ENCODE measurements at places on chromosomes 16 and 17.
A peak's percentile ranks its signal among the peaks of the same experiment; 100 is the strongest.

DNA sequence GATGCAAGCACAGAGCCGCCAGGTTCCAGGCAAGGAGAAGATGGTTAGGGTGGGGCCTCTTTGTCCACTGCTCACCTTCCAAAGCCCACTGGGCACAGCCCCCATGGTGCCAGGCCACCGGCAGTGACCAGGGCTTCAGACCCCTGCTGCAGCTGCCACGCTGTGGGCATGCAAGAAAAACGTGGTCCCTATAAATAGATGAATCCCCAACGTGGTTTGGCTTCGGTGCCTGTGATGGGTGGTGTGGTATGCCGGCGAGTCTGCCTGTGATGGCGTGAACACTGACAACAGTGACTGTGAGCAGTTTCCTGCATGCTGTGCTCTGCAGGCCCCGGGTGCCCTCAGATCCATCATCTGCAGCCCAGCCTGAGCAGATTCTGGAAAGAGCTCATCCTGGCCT is 36.6 kb downstream of the RAB11FIP4 start:
- H3K27me3 ChIP-seq: no peaks in the 10 kb centered on the region
- no peak for DNase-seq
- no peak overlapping the region for H3K27ac ChIP-seq
- H3K36me3 ChIP-seq: no peaks in the 10 kb centered on the region
- H3K4me1 ChIP-seq: no peaks in the 10 kb centered on the region

- peaks cover 8% of the 10 kb centered on the region for H3K4me1 ChIP-seq
- H3K4me3 ChIP-seq: no peak overlapping the region
- no peaks in the 10 kb centered on the region for H3K36me3 ChIP-seq
- H3K27ac ChIP-seq: peak overlapping the region; percentile 90
- no peak for DNase-seq
These were observed 250.1 kb downstream of the C16orf95 start for GRCh38 chr16:87067003-87067556.

- no peaks in the 10 kb centered on the region for H3K27me3 ChIP-seq
- H3K36me3 ChIP-seq: no peaks in the 10 kb centered on the region
- no peak overlapping the region for H3K4me3 ChIP-seq
- DNase-seq: no peak
- H3K27ac ChIP-seq: no peak overlapping the region
These were observed 311.4 kb downstream of the SNX29 start for GRCh38 chr16:12287796-12288536.

DNA sequence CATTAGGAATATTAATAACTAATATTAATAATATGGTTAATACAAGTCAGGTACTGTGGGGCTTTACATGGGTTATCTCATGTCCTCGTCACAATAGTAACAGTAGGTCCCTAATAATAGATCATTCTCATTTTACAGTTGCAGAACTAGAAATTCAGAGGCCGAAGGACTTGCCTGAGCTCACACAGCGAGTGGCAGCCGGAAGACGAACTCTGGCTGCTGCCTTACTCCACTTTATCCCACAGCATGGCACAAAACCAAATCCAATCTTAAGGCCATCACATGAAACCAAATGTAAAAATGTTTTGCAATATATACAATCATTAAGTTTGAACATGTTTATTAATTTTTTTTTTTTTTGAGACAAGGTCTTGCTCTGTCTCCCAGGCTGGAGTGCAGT is 13.6 kb downstream of the GNA13 start:
- no peaks in the 10 kb centered on the region for H3K27me3 ChIP-seq
- H3K36me3 ChIP-seq: no peaks in the 10 kb centered on the region
- no peak overlapping the region for H3K4me3 ChIP-seq
- no peak for DNase-seq
- peaks cover 15% of the 10 kb centered on the region for H3K4me1 ChIP-seq

GRCh38 chr16:84754353-84754856 is 54.6 kb downstream of the USP10 start:
- H3K36me3 ChIP-seq: peaks cover 2% of the 10 kb centered on the region
- no peak overlapping the region for H3K27ac ChIP-seq
- H3K4me1 ChIP-seq: peaks cover 4% of the 10 kb centered on the region
- peak; percentile 87 for DNase-seq
- no peak overlapping the region for H3K4me3 ChIP-seq

GRCh38 chr17:74542166-74542565 is 3.7 kb downstream of the CD300C start:
- no peak for DNase-seq
- H3K4me1 ChIP-seq: no peaks in the 10 kb centered on the region
- no peak overlapping the region for H3K4me3 ChIP-seq
- H3K27me3 ChIP-seq: no peaks in the 10 kb centered on the region
- H3K36me3 ChIP-seq: no peaks in the 10 kb centered on the region
- no peak overlapping the region for H3K27ac ChIP-seq

DNA sequence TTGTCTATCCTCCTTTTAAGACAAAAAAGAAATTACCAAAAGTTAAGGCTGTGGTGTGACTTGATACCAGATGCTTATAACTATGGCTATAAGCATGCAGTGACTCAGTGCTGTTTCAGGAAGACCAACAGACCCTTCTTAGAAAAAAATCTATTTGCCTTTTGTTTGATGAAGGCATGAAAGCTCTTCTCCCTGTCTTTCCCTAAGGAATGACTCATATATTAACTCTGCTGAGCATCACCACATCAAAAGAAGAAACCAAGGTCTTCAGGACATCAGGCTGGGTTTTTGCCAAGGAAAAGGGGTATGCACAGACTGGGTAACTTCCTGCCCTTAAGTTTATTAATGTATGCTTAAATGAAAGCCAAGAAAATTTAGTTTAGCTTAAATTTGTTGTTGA is 47.1 kb downstream of the VMP1 start:
- no peak overlapping the region for H3K4me3 ChIP-seq
- DNase-seq: no peak
- peak overlapping the region; percentile 56 for H3K27ac ChIP-seq
- H3K4me1 ChIP-seq: peaks cover 17% of the 10 kb centered on the region
- H3K36me3 ChIP-seq: no peaks in the 10 kb centered on the region

GRCh38 chr16:81035975-81036750 is 521 bp downstream of the ATMIN start:
- no peaks in the 10 kb centered on the region for H3K27me3 ChIP-seq
- peaks cover 11% of the 10 kb centered on the region for H3K36me3 ChIP-seq
- DNase-seq: no peak
- H3K27ac ChIP-seq: peak overlapping the region; percentile 52

DNA sequence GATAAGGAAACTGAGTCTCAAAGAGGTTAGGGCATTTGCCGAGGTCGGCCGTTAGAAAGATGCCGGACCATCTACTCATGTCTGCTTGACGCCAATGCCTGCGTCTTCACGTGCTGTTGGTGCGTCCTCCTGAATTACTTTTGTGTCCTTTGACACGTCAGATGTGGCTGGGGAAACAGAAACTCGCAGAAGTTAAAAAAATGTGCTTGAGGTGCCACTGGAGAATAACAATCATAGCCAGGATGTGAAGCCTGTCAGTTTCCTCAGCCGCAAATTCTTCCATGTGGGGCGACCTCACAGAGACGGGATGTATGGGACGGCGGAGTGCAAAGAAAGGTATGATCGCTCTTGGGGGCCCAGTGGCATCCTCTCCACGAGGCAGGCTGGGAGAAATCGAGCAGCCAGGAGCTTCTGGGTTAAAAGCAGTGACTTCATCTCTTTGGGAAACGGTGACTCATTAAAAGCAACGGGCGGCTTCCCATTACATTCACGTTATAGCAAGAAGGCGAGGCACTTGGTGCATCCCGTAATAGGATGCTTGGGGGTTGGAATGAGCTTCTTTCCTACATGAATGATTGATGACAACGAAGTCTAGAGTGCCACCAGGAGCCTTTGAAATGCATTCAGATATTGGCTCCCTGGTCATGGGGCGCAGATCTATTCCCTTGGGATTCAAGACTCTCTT is 67.8 kb downstream of the BMERB1 start:
- no peak overlapping the region for H3K4me3 ChIP-seq
- peak; percentile 70 for DNase-seq
- H3K4me1 ChIP-seq: no peaks in the 10 kb centered on the region
- peaks cover 3% of the 10 kb centered on the region for H3K36me3 ChIP-seq

- H3K27ac ChIP-seq: no peak overlapping the region
- H3K4me3 ChIP-seq: no peak overlapping the region
- no peaks in the 10 kb centered on the region for H3K27me3 ChIP-seq
- no peaks in the 10 kb centered on the region for H3K36me3 ChIP-seq
These were observed 118.7 kb upstream of the CDH5 start for GRCh38 chr16:66247516-66248481.

DNA sequence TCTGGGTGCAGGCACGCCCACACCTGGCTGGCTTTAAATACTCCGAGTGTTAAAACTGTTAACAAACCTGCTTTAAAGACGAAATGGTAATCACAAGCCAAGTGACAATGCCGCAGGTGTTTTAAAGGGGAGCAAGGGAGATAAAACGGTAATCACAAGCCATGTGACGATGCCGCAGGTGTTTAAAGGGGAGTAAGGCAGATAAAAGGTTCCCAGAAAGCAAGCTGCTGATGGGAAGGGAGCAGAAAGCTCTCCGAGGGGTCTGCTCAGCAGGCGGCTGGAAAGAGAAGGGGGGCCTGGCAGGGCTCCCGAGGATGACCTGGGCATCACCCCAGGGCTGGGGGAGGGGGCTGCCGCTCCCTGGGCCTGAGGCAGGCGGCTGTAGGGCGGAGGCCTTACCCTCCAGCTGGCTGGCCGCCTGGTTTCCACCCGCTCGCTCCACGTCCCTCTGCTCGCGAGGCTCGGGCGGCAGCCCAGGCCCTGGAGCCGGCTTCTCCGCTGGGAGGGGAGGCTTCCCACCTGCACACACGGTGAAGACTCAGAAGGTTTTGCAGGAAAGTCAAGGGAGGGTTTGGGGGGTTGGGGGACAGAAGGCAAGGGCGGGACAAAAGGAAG is 12.1 kb downstream of the NDUFAF8 start:
- H3K4me3 ChIP-seq: no peak overlapping the region
- H3K27ac ChIP-seq: no peak overlapping the region
- no peaks in the 10 kb centered on the region for H3K27me3 ChIP-seq
- peaks cover 13% of the 10 kb centered on the region for H3K4me1 ChIP-seq
- peaks cover 29% of the 10 kb centered on the region for H3K36me3 ChIP-seq

DNA sequence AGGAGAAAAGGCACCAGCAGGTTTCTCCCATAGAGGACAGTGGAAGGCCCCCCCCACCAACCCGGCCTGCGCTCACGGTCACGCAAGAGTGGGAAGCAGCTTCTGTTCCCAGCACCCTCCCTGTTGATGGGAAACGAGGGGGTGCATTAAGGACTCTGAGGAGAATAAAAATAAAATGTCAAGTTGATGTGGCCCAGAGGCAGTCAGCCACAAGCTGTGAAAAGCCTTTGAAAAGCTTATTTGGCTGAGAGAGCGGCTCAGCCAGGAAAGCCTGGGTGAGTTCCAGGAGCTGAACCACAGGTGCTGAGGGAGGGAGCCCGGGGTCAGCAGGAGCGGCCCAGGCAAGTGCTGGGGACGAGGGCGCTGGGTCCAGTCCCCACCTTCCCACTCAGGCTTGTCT is 26.9 kb upstream of the SPATA32 start:
- H3K4me3 ChIP-seq: no peak overlapping the region
- no peak overlapping the region for H3K27ac ChIP-seq
- peaks cover 18% of the 10 kb centered on the region for H3K4me1 ChIP-seq

GRCh38 chr16:27558434-27558833 is 8.5 kb downstream of the KATNIP start:
- H3K27me3 ChIP-seq: no peaks in the 10 kb centered on the region
- H3K4me3 ChIP-seq: no peak overlapping the region
- H3K4me1 ChIP-seq: no peaks in the 10 kb centered on the region
- no peaks in the 10 kb centered on the region for H3K36me3 ChIP-seq

- DNase-seq: no peak
- H3K4me1 ChIP-seq: no peaks in the 10 kb centered on the region
- no peak overlapping the region for H3K27ac ChIP-seq
- no peaks in the 10 kb centered on the region for H3K27me3 ChIP-seq
- no peak overlapping the region for H3K4me3 ChIP-seq
- H3K36me3 ChIP-seq: peaks cover 83% of the 10 kb centered on the region
These were observed 11.4 kb upstream of the MC1R start for GRCh38 chr16:89907055-89907814.

DNA sequence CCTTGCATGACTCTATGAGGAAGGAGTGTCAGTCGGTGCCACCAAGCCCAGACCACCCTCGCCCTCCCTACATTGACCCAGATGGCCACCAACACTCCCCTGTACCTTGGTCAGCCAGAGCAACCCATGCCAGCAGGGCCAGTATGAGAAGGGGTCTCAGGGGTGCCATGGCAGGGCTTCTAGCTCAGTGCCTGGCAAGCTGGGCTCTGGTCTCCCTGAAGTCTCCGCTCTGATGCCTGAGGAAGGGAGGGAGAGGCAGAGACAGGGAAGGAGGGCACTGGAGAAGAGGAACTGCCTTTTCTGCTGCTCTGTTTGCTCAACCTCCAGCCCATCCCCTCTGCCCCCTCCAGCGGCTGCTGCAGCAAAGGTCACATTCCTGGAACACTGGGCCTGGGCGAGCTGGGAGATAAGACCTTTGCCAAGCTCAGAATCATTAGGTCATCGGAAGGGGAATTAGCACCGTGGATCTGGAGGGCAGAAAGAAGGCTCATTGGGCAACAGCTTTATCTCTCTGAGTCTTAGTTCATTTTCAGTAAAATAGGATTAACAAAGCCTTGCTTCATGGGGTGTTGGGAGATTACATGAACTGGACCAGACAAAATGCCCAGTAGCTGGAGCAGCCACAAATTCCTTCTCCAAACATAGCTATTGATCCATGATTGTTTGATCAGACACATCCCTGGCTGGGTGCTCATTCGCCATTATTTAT is at the start of gene VTN:
TSS of gene VTN (minus strand) at position 273 of the 709 bp plus-strand sequence. CDS start at position 169, 104 bp downstream.
- no peaks in the 10 kb centered on the region for H3K36me3 ChIP-seq
- no peaks in the 10 kb centered on the region for H3K27me3 ChIP-seq
- H3K4me3 ChIP-seq: peak within 1 kb of the TSS; percentile 77
- peaks cover 12% of the 10 kb centered on the region for H3K4me1 ChIP-seq
- H3K27ac ChIP-seq: peak within 1 kb of the TSS; percentile 75
- DNase-seq: peak; percentile 83

- H3K27me3 ChIP-seq: no peaks in the 10 kb centered on the region
- H3K36me3 ChIP-seq: peaks cover 57% of the 10 kb centered on the region
- no peak overlapping the region for H3K27ac ChIP-seq
- no peak overlapping the region for H3K4me3 ChIP-seq
- no peak for DNase-seq
- no peaks in the 10 kb centered on the region for H3K4me1 ChIP-seq
These were observed 29.9 kb downstream of the MAP3K3 start for GRCh38 chr17:63652106-63652505.

DNA sequence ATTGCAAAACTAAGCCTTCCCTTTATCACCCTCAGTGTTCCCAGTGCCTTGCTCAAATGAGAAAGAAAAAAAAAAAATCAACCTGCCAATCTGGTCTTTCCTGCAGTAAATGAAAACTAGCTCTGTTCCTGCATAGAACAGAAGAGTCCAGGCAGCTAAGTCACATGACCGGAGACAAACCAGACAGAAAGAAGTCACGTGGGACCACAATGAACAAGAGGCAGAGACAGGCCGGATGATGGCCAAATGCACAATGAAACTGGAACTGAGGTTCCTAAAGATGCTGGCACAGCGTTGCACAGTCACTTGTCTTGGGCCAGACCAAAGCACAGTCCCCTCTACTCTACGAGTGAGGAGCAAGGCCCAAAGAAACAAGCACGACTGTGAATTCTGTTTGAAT is 172.5 kb downstream of the GRIN2A start:
- H3K27ac ChIP-seq: no peak overlapping the region
- no peaks in the 10 kb centered on the region for H3K27me3 ChIP-seq
- no peak for DNase-seq
- no peaks in the 10 kb centered on the region for H3K4me1 ChIP-seq
- H3K36me3 ChIP-seq: no peaks in the 10 kb centered on the region
- H3K4me3 ChIP-seq: no peak overlapping the region

- H3K27me3 ChIP-seq: no peaks in the 10 kb centered on the region
- H3K36me3 ChIP-seq: no peaks in the 10 kb centered on the region
- peak overlapping the region; percentile 2 for H3K4me3 ChIP-seq
These were observed 5.5 kb upstream of the MNT start for GRCh38 chr17:2406271-2406902.

- H3K27ac ChIP-seq: peak overlapping the region; percentile 70
- peaks cover 41% of the 10 kb centered on the region for H3K36me3 ChIP-seq
- H3K4me3 ChIP-seq: no peak overlapping the region
- no peak for DNase-seq
These were observed 9.2 kb downstream of the SNN start for GRCh38 chr16:11677451-11677951.
